ENCODE measurements at places on chromosomes 4 and X.

- no peak for DNase-seq
Observed at GRCh38 chr4:111671756-111672155, 473.5 kb upstream of the FAM241A start.

DNA sequence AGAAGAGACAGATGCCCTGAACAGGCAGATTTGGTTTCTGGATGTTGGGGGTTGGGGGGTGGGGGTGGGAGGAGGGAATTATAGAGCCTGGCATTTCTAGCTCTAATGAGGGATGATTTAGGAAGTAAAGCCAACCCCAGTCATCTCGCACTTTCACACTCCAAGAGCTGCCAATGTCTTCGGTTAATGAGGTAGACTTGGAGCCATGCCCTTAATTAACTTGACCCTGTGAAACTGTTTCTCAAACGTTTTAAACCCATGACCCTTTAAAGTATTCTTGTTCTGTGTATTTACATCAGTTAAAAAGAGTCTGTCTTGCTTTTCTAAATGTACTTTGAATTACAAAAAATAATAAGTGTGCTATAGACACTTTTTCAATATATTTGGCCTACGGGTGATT, 466.9 kb downstream of the FAT4 start:
- no peak for DNase-seq

DNA sequence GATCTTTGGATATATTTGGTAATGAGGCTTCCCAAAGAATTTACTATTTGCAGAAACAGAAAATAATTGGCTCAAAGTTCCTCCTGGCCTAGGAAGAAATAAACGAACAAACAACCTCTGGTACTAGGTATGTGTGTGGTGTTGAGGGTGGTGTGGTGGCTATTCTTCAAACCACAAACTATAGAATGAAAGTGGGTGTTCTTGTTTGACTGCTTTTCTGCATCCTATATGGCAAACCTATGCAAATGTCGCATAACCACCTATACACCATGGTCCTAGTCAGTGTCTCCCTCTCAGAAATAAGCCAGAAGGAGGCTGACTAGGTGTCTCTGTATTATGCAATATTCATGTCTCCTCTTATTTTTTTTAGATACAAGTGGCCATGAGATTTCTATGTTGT, 106.6 kb upstream of the PCDH18 start:
- DNase-seq: no peak

GRCh38 chrX:68989456-68989855, 160.6 kb downstream of the EFNB1 start:
- no peak for DNase-seq

DNA sequence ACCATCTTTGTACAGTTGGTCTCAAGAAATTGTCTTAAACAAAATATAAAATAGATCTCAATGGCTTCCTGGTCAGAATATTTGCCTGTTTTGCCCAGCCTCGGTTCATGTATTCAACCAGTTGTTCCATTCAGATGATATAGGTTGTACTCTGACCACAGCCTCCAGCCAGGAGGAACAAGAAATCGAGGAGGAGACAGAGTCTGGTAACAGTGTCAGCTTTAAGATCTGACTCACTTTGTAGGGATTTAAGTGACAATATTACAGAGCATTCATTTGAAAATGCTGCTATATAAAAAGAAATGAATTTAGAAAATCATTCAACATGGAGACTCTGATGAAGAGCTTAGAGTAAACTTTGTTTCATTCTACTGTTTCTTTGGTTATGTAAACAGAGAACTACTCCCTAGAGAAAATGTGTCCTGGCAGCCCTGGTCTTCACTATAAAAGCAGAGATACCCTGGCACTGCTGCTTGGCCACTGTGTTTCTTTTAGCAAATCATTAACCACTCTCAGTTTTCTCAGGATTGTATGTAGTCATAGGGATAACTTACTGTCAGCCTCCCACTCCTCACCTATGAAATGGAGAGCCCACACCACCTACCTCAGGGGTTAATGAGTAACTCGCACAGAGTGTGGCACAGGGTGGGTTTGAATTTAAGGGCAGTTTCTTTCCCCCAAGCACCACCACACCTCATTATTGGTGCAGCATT, 53.5 kb downstream of the PAGE2 start:
- DNase-seq: no peak

DNA sequence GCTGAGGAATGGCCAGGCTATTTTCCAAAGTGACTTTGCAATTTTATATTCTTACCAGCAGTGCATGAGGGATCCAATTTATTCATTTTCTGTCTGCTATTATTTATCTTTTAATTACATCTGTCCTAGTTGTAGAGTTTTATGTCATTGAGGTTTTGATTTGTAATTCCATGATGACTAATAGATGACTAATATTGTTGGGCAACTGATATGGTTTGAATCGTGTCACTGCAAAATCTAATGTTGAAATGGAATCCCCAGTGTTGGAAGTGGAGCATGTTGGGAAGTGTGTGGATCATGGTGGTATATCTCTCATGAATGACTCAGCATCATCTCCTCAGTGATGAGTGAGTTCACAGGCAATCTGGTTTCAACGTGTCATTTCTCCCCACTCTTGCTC, 201.5 kb downstream of the TBX22 start:
- no peak for DNase-seq

- no peak for DNase-seq
Observed at GRCh38 chr4:152259866-152260265, 276.0 kb downstream of the FBXW7 start.

DNA sequence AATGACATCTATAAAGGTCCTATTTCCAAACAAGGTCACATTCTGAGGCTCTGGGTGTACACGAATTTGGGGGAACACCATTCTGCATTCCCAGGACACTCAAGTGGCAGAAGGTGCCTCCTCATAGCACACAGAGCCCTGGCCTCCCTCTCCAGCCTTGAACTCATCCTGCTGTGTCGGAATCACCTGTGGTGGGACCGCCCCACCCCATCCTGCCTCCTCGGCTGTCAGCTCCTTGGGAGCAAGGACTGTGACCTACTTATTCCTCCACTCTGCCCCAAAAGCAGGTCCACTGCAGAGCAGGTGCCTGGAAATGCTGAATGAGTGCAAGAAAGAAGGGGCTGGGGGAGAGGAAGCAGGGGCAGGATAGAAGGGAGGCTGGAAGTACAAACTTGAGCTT, 33.5 kb downstream of the HTRA3 start:
- no peak for DNase-seq

GRCh38 chrX:26559855-26560254, 343.9 kb downstream of the MAGEB5 start:
- no peak for DNase-seq

- no peak for DNase-seq
Observed at GRCh38 chr4:120318196-120318846, 251.7 kb upstream of the MAD2L1 start.

DNA sequence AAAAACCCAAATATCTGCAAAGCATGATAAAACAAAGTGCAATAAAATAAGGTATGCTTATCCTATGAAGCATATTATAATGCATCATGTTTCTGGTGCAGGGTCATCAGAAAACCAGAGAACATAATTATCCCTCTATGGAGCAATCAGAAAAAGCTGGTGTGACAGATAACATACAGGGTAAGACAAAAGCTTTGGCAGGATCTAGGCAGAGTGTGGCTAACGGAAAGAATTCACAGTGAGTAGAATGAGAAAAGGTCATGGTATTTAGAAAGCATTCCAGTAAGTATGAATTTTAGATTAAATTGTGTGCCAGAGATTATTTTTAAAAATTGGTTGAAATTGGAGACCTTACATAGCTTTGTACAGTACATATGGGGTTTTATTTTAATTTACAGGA, 29.0 kb upstream of the UGT2B4 start:
- DNase-seq: no peak
